ENCODE measurements at places on chromosomes 1 and 21.

DNA sequence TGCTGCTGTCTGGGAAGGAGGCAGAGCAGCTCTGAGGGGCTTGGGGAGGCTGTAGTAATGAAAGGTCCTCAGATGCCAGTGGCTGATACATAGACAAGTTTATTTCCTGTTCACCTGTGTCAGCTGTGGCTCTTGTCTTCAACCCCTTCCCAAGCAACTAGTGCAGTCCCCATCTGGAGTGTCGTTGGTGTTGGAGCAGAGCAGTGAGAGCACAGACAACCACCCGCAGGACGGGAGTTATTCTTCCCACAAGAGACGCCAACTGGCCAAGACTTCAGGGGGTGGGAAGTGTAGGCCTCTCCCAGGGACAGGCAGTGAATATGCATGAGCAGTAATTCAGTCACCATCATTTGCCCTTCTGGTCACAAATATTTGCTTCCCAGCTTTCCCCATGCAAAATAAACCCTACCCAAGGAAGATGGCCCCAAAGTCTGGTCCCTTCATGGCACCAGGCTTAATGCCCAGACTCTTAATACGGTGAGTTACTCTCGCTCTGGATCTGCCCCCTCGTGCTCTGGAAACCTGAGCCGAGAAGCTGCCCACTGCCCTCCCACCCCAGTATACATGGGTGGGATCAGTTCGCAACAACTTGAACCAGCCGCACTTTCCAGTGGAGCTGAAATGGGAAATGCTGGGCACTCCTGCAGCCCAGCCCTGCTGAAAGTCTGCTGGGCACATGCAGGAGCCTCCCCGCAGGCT lies 153.5 kb upstream of the COL6A1 start:
- peak; percentile 75 for DNase-seq

DNA sequence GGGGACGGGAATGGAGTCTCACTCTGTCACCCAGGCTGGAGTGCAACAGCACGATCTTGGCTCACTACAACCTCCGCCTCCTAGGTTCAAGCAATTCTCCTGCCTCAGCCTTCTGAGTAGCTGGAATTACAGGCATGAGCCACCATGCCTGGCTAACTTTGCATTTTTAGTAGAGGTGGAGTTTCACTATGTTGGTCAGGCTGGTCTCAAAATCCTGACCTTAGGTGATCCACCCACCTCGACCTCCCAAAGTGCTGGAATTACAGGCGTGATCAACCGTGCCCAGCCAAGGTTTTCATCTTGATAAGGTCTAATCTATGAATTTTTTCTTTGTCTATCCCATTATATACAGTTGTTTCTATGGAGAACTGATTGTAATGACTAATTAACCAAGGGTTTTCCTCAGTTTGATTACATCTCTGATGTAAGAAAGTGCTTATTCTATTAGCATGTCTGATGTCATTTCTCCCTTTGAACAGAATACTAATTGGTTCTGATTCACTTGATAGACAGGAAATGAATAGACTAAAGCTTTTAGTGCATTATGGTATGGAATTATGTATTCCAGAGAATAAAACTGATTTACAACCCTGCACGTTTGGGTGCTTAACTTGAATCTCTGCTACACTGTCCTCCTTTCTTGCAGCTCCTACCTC lies 11.9 kb downstream of the PACC1 start:
- DNase-seq = no peak

- DNase-seq = no peak
Measured at GRCh38 chr1:222923506-222923905, 108.7 kb downstream of the DISP1 start.

DNA sequence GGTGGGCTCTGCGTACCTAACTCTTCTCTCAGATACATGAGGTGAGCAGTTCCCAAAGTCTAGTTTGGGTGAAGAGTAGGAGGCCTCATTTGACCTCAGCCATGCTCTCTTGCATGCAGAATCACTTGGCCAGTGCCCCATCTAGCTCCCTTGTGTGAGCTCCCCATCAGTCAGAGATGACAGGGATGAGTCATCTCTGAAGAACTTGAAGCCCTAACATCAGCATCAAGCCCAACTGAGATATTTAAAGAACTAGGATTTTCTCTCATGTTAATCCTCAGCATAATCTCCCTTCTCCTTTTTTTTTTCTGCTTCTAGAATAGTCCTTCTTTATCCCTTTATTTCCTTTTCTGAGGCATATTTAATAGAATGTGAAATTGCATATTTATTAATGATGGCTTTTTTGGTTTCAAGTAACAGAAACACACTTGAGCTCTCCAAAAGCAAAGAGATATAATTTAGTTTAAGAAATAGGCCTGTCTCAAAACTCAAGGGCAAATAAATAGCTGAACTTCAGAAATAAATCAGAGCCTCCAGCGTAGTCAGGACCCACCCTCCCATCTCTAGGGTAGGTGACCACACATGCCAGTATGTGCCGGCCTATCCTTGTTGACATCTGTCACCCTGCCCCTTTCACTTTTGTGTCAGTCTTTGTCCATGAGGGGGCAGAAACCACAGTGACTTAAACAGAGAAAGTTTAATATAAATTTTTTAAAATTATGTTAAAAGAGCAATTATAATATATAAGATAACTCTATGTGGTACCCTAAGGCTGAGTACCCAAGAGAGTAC lies 112.3 kb downstream of the TSEN15 start:
- no peak for DNase-seq

GRCh38 chr1:116291024-116291423 lies 82.0 kb upstream of the ATP1A1 start:
- no peak for DNase-seq

DNA sequence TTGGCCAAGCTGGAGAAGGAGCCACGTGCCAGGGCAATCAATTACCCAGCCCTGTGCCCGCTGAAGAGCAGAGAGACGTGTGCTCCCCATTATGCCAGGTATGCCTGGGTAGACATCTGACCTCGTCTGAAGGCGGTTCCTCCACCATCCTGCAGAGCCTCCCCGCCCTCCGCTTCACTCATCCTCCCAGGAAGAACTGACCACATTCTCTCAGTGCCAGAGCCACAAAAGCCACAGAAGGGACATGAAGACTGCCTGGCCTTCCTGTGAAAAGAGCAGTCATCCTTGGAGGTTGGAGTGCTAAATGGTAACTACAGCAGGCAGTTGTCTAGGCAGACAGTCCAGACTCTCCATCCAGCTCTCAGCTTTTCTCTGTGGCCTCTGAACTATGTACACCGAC lies 12.0 kb downstream of the SYT2 start:
- no peak for DNase-seq

- DNase-seq = peak; percentile 96
Measured at GRCh38 chr1:209704584-209704983, at the start of gene HSD11B1. Gene HSD11B1 (plus strand): TSS chr1:209704846. CDS start chr1:209704943, 97 bp downstream.

- no peak for DNase-seq
Measured at GRCh38 chr1:245528258-245528635, 373.5 kb downstream of the KIF26B start.

DNA sequence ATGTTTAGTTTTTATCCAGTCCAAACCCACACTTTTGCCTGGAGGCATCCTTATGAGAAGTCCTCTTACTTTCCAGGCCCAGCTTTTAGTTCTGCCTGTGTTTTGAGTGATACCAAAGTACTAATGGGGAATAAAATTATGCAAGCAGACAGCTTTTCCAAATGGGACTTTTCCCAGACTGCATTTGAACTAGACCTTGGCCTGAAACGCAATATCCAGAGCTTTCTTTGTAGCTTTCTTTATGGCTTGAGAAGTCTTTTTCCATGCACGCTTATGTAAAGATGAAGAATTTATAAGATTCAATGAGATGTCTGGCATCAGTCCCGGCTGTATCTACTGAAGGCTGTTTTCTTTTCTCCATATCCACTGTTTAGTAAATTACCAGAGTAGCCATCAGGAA lies 236.6 kb upstream of the RAB4A start:
- no peak for DNase-seq

GRCh38 chr1:7068552-7068951 lies 283.3 kb downstream of the CAMTA1 start:
- DNase-seq = no peak

DNA sequence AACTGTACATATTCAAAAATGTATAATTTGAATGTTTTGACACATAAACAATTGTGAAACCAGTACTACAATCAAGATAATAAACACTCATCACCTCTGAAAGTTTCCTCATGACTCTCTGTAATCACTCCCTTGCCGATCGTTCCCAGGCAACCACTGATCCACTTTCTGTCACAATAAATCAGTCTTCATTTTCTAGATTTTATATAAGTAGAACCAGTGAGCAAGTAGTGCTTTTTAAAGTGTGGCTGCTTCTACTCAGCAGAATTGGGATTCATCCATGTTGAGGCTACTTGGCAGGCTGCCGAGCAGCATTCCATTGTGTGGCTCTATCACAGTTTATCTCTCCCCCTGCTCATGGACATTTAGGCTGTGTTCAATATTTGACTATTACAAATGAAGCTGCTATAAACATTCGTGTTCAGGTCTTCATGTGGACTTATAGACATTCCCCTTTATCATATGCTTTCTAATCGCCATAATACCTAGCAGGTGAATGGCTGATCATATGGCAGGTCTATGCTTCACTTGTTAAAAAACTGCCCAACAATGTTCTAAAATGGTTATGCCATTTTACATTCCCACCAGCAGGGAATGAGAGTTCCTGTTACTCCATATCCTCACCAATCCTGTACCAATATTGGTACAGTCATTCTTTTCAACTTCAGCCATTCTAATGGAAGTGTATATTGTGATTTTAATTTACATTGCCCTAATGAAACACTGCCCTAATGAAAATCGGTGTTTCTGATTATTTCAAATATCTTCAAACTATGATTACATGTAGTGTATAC lies 20.5 kb downstream of the TEX38 start:
- DNase-seq = no peak

DNA sequence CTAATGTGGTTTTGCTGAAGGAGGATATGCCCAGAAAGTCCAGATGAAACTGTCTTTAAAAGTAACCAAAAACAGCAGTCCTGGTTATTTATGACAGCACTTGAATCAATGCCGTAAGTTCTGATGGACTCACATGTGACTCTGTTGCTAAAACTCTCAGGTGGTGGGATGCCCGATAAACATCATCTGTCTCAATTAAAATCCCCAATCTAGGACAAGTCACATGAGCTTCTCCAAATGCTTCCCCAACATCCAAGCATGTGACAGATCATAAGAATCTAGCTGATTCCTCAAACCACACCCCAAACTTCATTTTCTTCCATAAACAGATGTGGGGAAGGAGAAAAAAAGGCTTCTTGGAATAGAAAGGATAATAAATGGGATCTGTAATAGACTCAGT lies 786 bp upstream of the CTSK start:
- DNase-seq = no peak
